MV-4-11 (cell line): ENCODE measurements at places on chromosomes 12 and 14.

- no peak for DNase-seq
Measured at GRCh38 chr12:116266631-116267349, 10.7 kb downstream of the MED13L start.

- DNase-seq: no peak
Measured at GRCh38 chr12:122859303-122860039, 24.2 kb downstream of the HIP1R start.

DNA sequence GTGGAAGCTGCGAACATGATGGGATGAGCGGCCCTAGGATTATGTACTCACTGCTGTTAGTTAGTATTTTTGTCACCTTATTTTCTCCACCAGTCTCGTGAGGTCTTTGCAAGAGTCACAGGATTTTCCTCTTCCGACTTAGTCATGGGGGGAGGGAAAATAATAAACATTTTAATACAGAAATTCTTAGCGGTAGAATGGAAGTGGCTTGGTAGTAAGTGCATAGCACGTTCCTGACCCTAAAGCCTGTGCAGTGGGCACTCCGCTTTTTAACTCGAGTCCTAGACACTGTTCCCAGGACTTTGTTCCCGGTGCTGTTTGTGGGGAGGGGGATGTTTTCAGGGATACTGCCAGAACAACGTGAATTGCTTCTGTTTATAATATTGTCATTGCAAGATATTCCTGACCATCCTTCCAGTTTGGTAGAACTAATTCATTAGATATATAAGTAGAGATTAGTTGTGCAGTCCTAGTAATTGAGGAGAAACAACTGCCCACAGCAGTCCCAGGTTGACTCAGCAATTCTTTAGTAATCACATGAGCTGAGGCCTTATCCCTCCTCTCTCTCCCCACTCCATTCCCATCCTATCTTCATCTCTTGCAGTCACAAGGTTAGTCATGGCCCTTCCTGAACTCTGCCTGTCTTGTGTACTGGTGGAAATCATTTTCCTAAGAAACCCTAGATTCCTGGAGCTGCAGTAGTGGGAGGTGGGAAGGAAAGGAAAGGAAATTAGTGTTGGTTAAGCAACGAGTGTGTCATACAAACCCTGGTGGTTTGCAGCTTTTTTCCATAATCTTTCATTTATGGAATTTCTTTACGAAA lies 799 bp downstream of the SLC38A6 start:
- DNase-seq: peak; percentile 8

DNA sequence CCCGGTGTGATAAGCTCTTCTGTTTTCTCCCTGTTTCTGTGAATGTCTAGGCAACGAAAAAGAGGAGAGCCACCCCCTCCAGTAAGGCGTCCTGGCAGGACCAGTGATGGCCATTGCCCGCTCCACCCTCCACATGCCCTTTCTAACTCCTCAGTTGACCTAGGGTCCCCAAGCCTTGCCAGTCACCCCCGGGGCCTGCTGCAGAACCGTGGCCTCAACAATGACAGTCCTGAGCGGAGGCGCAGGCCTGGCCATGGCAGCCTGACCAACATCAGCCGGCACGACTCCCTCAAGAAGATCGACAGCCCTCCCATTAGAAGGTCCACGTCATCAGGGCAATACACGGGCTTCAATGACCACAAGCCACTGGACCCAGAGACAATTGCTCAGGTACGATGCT lies 94.3 kb downstream of the KICS2 start:
- no peak for DNase-seq

GRCh38 chr14:51118993-51119392 lies 24.1 kb upstream of the TRIM9 start:
- DNase-seq: no peak
